Bronchus fibroblast of lung (primary cell): ENCODE measurements at places on chromosomes 3 and 15. TPM values are rescaled to one million over a fixed set of nuclear protein-coding genes. Genes with fewer than 3 reads are reported as not detected.

LNP1 gene
- 3.0 and 3.2 TPM in 2 replicates for total RNA-seq

DNASE1L3 gene
- total RNA-seq: not detected in 2 replicates

TRPM1 gene
- not detected in 2 replicates for total RNA-seq

CCDC33 gene
- under 0.01 TPM in 1 of 2 replicates, not detected in the other for total RNA-seq

MYZAP gene
- total RNA-seq: 0.15 and 0.17 TPM in 2 replicates
